Suppressor macrophage (primary cell): ENCODE measurements at places on chromosomes 7 and 10.

DNA sequence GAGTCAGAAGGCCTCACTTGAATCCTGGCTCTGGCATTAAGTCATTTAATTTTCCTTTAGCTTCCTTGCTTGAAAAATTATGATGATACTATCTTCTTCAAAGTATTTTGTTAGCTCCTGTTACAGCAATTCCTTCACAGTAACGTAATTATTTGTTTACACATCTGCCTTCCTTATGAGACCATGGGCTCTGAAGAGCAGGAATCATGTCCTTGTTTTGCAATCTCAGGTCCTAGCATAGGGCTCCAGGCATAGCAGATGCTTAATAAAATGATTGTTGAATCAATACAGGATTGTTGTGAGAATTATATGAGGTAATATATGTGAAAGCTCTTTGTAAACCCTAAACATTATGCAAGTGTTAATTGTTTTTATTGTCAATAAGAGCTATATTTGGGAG is 25.5 kb downstream of the KLHDC10 start:
- DNase-seq, result no peak

GRCh38 chr10:124747745-124748144 is 3.6 kb upstream of the FAM53B start:
- DNase-seq, result no peak

GRCh38 chr10:90417476-90418210 is 440.2 kb downstream of the HTR7 start:
- DNase-seq, result no peak

DNA sequence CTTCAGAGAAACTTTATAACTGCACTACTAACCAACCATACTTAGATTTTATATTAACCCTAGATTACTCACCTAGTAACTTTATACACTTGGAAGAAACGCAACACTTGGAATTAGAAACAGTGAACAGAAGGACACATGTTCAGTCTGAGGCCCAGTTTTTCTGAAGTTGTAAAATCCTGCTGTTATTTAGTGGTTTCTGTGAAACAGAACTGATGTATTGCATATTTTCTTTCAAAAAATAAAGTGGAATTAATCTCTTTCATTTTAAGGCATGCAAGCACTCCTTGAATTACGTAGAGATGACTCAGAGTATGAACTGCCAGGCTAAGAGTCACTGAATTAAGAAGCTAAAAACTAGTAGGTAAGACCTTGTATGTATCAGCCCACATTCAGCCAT is 215.8 kb downstream of the SKAP2 start:
- no peak for DNase-seq

DNA sequence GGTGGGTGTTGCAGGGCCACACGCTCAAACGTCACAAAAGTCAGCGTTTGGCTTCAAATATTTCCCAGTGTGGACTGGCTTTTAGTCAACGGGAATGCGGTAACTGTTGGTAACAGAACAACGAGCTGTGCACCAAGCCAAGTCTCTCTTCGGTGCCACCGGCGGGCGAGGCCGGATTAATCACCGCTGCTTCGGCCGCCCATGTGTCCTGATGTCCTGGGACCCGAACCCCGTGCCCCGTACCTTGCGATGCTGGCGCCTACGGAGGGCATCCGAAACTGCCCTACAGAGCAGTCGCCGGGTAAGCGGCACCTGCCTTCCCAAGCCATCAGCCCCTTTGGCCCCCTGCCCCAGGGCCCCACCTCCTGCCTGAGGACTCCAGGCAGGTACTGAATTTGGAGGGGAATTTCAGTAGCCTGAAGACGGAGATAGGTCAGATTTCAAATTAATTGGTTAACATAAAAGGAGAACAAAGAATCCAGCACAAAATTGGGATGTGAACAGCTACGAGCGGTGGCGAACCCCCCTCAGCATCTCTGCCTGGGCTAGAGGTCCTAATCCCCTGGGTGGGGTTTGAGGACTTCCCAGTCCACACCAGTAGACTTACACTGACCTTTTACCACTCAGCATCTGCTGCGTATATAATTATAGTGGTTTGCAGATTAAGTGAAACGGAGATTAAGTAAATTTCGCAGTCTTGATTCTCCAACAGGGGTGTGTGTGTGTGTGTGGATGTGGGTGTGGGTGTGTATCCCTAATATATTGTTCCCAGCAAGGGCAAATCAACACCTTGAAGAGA is at the start of gene LRRC72:
LRRC72 (plus strand) TSS at position 84 of the 799 bp plus-strand sequence; CDS start at position 212, 128 bp downstream.
- no peak for DNase-seq

- DNase-seq, result no peak
Measured at GRCh38 chr7:25358926-25359325, 130.6 kb upstream of the NPVF start.

GRCh38 chr10:24901686-24902399 is 50.6 kb downstream of the PRTFDC1 start:
- DNase-seq, result peak; percentile 78

- no peak for DNase-seq
Measured at GRCh38 chr7:79090543-79090942, 362.9 kb downstream of the MAGI2 start.

- no peak for DNase-seq
Measured at GRCh38 chr10:93280699-93281366, 201.3 kb downstream of the MYOF start.

DNA sequence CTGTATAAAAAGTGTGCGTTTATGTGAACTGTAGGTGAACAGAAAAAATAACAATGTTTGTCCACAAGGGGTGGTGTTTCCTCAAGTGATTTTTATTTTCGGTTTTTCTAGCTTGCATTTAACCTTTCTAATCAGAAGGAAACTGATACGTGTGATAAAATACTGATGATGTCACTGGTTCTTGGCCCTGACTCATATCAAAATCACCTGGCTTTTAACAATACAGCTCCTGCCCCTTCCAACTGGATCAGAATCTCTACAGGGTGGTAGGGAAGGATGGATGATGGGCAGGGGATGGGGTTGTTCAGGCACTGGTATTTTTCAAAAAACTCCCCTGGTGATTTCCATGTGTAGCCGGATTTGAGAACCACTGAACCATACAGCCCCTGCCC is 10.9 kb downstream of the NPFFR1 start:
- DNase-seq, result peak; percentile 45

DNA sequence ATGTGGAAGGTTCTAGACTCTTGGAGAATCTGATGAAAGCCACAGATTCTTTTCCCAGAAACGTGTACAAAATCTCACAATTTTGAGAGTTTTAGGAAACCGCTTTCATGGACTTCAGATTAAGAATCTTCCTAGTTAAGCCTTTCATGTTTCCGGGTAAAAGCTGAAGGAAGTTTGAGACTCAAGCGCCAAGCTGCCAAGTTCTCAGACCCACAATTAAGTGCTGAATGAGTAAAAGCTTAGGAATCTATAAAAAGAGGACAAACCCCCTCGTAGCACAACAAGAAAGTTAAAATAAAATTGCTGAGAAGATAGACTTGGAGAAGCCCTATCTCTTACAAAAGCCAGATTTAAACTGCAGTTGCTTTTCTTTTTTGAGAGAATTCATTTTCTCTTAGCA is 99.6 kb downstream of the ST8SIA6 start:
- DNase-seq, result no peak

DNA sequence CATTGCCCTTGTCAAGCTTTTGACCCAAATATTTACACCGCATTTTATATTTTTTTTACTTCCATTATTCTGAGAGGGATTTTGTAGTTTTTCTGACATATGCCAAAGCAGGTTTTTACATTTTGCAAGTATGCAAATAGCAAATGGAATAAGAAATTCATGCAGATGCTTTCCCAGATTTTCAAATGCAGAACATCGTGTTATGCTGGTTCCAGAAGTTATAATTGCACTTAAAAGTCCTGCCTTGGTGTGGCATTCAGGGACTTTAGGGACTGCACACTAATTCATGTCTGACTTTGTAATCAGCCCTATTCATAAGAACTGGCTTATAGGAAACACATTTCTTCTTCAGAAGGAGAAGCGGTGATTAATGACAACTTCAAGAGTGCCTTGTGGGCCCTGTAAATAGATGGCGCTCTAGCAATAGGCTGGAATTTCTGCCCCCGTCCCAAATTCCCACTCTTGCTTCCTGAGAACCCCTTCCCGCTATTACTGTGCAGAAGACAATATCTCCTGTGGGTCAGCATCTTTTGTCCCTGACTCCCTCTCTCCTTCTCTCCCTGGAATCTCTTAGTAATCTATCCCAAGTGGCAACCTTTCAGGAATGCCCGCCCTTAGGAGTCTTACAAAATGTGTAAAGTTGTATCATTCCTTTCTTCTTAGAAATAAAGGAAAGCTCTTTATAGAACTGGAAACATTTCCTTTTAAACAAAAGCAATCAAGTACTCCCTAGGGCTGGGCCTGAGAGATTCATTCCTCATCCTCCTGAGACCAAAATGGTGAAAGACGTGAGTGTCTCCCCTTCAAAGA is 264.0 kb downstream of the INHBA start:
- DNase-seq, result no peak
